ENCODE measurements at places on chromosomes 2 and 18.

- DNase-seq, result no peak
Observed at GRCh38 chr2:63046961-63047320, 3.7 kb upstream of the OTX1 start.

- DNase-seq, result peak; percentile 91
Observed at GRCh38 chr2:217943446-217944321, 59.1 kb downstream of the TNS1 start.

DNA sequence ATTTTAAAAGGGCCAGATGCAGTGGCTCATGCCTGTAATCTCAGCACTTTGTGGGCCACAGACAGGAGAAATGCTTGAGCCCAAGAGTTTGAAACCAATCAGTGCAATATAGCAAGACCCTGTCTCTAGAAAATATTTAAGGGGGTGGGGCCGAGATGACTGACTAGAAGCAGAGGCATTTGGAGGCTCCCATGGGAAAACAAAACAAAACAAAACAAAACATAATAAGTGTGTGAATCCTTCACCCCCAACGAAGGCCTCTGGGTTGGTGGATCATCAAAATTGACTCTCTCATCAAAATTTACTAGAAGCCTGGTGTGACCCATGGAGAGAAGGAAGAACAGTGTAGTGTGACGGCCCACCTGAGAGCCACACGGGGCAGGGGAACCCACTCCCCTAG, 560.9 kb downstream of the LRP1B start:
- no peak for DNase-seq

GRCh38 chr2:74191596-74192380, 6.6 kb upstream of the MTHFD2 start:
- DNase-seq, result no peak

- no peak for DNase-seq
Observed at GRCh38 chr2:15547115-15547876, 13.8 kb downstream of the NBAS start.

GRCh38 chr18:31931163-31931885, 11.6 kb downstream of the TRAPPC8 start:
- DNase-seq, result no peak

GRCh38 chr2:156918410-156918809, 339.1 kb upstream of the GALNT5 start:
- peak; percentile 16 for DNase-seq

Measured in ELF-1 (cell line).